ENCODE measurements at places on chromosomes 7 and 10.

DNA sequence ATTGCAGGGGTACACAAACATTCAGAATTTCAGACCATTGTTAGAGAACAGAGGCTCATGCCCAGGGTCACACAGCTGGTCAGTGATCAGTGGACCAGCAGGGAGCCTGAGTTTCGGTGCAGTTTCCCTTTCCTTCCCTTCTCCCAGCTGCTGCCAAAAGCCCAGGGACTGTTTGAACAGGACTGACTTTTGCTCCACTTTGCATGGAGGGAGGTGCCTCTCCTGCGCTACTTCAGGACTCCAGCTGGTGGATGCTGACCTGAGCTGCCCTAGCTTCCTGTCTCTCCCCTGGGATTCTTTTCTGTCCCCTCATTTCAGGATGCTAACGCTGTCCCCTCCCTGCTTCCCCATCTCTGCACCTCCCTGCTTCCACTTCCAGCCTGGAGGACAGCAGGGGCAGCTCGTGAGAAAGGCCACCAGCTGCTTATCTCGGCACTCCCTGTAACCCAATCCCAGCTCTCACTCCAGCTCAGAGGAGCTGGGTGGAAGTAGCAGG, 14.5 kb downstream of the SH2D4B start:
- no peak for DNase-seq

- DNase-seq: no peak
These were observed 1.0 kb downstream of the OSBPL3 start for GRCh38 chr7:24978843-24979469.

DNA sequence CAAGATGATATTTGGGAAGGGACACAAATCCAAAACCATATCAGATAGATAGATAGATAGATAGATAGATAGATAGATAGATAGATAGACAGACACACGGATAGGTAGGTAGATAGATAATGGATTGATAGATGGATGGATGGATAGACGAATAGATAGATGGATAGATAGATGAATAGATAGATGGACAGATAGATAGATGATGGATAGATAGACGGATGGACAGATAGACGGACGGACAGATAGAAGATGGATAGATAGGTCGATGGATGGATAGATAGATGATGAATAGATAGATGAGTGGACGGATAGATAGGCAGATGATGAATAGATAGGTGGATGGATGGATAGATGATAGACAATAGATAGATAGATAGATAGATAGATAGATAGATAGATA, 39.8 kb downstream of the NPTX2 start:
- no peak for DNase-seq

DNA sequence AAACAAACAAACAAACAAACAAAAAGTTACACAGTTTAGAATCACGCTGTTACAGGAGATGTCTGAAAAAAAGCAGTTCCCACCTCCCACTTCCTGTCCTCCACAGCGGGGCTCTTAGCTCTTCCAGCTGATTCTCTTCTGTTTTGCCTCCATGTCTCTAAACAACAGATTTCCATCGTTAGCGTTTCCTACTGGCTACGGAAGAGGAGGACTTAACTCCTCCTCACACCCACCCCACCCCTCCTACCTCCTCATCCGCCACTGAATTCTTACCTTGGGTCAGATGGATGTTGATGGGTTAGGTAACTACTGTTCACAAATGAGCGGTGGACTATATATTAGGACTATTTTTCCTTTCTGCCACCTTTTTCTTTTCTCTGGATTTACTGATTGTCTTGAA, 36.8 kb upstream of the NUB1 start:
- no peak for DNase-seq

DNA sequence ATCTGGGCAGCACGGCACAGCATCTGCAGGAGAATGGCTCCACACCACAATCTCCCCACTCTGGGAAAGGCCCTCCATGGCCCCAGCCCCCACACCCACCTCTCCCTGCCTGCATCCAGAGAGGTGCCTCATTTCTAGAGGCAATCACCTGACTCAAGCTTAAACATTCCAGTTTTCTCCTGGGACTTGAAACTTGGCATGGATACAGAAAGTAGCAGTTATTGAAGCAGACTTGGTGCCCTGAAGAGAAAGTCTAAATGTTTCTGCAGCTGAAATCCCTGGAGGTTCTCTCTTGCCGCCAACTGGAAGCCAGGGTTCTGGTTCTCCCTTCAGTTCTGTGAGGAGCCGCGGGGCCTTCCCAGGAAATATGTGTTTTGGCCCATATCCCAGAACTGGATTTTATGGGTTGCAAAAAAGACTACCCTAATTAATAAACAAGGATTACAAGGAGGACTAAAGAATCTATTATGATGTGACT, 122.8 kb downstream of the SKIDA1 start:
- DNase-seq: no peak

DNA sequence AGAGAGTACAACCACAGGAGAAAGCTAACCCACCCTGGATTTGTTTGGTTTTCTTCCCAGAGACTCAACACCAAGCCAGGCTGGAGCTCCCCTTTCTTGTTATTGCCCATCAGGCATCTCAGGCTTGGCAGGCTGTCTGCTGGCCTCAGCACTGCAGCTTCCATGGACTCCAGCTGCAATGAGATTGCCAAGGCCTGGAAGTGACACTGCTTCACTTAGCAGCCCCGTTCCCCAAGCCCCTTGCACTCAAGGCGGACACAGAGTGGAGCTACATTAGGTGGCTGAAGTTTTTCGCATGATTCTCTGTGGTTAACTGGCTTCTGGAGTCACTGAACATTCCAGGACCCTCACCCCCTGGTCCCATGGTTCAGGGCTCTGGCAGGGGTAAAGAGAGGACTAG, 163.1 kb upstream of the GDF10 start:
- DNase-seq: no peak

DNA sequence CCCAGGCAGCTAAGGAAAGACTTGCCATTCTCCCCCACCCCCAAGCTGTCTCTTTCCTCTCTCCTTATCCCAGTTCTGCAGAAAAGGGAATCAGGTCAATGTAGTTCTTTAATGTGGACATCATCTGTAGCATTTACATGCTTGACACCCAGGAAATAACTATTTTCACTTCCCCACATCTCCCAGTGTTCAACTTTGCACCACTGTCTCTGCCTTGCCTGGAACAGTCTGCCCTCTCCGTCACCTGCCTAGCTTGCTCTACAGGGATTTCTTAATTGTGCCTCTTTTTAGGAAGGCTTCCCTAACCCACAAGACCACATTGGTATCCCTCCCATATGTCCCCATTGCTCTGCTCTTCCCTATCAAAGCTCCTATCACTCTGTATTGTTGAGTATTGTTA, 45.9 kb upstream of the TOMM7 start:
- peak; percentile 28 for DNase-seq

DNA sequence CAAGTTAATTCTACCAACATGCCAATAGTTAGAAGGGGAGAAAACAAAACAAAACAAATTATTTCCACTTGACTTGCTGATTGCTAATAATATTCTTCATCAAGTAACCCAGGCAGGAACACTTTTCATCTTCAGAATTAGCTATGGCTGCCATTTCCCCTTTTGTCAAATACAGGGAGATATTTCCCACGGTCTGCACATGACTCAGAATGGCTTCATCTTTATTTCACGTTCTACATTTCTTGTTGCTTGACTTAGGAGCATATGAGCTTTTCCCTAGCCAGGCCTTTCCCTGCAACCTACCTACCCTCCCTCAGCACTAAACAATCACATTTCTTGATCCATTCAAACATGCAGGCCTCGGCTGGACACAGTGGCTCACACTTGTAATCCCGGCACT, 6.5 kb downstream of the CPVL start:
- DNase-seq: no peak

DNA sequence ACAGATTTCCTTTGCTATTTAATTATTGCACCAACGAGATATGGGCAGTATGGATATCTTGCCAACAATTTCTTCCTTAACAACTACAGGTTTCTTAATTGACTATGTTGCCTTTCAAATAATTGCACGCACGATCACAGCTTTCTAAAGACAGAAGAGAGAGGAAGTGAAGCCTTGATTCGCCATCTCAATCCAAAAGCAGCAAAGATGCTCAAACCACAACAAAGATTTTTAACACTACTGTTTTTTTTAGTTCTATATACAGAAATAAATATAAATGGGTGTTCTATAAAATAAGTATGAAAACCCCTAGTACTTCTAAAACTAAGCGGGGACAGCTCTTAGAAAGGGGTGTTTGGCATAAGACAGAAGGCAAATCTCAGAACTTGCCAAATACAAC, 251.3 kb downstream of the SFMBT2 start:
- no peak for DNase-seq

DNA sequence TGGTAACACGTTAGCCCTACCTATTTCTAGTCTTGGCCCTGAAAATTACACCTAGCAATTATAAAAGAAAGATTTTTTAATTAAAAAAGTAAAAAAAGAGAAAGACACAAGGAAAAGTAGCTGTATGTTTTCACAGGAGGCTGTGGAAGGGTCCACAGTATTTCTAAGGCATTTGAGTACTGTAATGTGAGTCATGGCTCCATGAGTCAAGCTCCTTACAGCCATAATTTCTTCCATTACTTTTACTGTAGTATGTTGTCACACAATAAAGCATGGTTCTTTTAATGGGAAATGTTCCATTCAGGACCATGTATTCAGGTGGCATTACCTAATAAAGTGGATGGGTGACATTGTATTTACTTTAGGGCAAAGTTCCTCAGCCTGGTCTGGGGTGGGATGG, 113.4 kb downstream of the GPR37 start:
- DNase-seq: no peak

DNA sequence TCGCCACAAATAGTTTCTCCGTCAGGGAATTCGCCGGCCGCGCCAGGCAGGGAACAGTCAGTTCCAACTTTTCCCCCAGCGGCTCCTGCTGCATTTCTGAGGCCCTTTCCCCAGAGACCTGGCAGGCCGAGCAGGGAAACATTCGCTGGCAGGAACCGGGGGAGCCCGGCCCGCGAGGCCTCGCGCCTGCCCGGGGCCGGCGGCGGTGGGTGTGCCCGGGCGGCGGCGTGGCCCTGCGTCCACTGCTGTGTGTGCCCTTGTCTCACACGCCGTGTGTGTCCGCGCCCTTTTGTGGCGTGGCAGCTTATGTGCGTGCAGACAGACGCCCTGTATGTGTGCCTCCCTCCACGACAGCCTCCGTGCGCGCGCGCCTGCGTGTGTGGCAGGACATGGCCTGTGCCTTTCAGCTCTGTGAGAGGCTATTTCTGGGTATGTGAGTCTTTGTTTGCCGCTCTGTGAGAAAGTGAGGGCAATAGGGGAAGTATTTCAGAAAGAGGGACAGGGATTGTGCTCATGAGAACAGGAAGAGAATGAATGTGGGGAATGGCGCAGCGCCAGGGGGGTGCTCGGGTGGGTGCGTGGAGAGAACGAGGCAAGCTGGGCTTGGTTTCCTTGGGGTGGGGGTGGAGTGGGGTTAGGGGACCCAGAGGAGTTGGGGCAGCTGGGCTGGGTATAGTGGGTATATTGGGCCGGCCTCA, 689 bp upstream of the SMARCD3 start:
- DNase-seq: no peak

DNA sequence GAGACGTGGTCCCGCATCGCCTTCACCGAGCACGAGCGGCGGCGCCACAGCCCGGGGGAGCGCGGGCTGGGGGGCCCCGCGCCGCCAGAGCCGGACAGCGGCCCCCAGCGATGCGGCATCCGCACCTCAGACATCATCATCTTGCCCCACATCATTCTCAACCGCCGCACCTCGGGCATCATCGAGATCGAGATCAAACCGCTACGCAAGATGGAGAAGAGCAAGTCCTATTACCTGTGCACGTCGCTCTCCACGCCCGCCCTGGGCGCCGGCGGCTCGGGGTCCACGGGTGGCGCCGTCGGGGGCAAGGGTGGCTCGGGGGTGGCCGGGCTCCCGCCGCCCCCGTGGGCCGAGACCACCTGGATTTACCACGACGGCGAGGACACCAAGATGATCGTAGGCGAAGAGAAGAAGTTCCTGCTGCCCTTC, 737 bp downstream of the CNNM2 start:
- peak; percentile 27 for DNase-seq

GRCh38 chr7:69912846-69913245, 314.6 kb downstream of the AUTS2 start:
- no peak for DNase-seq

DNA sequence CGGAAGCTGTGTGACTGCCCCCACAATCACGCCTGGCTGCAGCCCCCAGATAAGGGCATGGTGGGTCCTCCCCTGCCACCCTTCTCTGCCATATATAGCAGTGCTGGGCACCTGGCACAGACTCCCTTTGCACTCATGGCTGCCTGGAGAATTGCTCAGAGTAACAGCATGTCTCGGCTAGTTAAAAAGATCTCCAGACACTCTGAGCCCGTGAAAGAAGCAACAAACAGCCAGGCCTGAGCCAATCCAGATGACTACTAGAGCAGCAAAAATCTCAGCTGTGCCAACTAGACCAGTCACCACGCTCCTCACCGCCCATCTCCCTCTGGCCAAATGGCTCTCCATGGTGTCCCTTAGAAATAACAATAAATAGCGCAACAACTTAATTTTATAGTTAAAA, 71.3 kb downstream of the PARD3 start:
- no peak for DNase-seq

DNA sequence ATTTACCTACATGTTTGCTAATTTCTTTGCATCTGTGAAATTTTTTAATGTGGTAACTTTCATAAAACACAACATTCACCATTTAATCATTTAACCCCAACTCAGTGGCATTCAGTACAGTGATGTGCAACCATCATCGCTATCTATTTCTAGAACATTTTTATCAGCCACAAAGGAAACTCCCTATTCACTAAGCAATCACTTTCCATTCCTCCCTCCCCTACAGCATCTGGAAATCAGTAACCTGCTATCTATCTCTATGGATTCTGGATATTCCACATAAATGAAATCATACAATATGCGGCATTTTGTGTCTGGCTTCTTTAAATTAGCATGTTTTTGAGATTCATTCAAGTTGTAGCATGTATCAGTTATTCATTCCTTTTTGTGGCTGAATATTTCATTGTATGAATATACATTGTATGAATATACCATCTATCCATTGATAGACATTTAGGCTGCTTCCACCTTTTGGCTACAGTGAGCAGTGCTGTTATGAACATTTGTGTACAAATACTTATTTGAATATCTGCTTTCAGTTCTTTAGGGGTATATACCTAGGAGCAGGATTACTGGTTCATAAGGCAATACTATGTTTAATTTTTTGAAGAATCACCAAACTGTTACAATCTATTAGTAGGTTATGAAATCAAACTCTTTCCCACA, 19.4 kb upstream of the BPGM start:
- DNase-seq: no peak

GRCh38 chr10:62460393-62460792, 86.2 kb downstream of the ZNF365 start:
- no peak for DNase-seq

GRCh38 chr10:107442035-107442505, 277.6 kb upstream of the SORCS1 start:
- DNase-seq: no peak

GRCh38 chr10:42988069-42988468, 88.8 kb upstream of the RET start:
- no peak for DNase-seq

GRCh38 chr7:81234896-81235295, 316.0 kb upstream of the SEMA3C start:
- DNase-seq: no peak

Data from germinal center (tissue), 1 donor.